ENCODE measurements at places on chromosomes 4 and X.

DNA sequence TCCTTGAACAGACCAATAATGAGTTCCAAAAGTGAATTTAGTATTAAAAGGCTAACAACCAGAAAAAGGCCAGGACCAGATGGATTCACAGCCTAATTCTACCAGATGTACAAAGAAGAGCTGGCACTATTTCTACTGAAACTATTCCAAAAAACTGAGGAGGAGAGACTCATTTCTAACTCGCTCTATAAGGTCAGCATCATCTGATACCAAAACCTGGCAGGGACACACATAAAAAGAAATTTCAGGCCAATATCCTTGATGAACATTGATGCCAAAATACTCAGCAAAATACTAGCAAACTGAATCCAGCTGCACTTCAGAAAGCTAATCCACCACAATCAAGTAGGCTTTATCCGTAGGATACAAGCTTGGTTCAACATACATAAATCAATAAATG lies 35.8 kb upstream of the USP46 start:
- DNase-seq = no peak

DNA sequence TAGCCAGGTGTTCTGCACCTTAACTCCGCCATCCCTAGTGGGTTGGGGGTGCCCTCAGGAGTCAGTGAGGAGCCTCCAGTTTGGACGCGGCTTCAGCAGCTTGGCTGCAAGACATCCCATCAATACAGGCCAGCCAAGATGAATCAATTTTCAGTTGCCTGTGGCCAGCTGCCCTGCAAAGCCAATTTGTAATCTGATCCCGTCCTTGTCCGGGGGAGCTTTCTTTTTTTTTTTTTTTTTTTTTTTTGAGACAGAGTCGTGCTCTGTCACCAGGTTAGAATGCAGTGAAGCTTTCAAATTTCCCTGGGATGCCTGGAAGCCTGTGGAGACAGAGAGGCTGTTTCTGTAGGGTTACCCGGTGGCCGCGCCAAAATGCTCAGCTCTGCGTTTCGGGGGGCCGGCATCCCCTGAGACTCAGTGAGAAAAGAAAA lies 192.5 kb downstream of the ASMT start:
- no peak for DNase-seq

DNA sequence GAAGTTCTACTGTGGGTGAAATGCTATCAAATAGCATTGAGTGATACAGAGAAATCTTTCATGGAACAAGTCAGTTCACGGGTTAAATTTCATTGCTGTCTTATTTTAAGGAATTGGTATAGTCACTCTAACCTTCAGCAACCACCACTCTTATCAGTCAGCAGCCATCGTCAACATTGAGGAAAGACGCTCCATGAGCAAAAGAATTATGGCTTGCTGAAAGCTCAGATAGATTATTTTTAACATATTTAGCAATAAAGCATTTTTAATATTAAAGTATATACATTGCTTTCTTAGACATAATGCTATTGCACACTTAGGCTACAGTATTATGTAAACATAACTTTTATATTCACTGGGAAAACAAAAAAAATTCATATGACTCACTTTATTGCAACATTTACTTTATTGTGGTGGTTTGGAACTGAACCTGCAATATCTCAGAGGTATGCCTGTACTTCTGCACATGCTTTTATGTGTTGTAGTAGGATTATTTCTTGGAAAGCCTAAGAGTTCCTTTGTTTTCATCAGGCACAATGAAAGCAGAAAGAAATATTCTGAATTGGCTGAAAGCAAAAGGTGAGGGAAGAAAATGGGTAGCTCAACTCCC lies 586.7 kb downstream of the GBA3 start:
- no peak for DNase-seq

DNA sequence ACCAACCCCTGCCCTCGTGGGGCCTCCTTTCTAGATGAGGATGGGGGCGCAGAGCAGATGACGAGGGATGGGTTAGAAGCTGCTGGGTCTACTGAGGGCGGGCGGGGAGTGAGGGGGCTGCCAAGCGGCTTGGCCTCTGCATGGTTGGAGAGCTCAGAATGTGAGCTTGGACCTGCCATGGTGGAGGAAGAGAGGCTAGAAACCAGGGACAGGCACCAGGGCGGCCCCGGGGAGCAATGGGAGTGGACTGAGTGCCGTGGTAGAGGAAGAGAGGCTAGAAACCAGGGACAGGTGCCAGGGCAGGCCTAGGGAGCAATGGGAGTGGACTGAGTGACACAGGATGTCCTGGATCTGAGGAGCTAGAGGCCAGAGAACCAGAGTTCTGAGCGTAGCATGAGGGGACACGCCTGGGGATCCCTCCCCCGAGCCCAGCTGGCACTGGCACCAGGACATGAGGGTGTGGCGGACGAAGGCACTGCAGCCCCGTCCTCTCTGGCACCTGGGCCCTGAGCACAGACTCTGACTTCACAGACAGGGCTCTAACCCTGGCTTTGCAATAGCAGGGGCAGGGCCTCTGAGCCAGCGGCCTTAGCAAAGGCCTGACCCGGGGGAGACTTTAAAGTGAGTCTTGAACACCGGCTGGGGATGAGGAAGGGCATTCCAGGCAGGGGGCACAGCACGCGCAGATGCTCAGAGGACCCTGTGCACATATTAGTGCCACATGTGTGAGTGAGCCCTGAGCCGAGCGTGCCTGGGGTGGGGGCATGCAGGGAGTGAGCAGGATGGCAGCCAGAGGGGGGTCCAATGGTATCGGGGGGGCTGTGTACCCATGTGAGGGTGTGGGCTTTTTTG lies 214.0 kb upstream of the PSAPL1 start:
- no peak for DNase-seq

DNA sequence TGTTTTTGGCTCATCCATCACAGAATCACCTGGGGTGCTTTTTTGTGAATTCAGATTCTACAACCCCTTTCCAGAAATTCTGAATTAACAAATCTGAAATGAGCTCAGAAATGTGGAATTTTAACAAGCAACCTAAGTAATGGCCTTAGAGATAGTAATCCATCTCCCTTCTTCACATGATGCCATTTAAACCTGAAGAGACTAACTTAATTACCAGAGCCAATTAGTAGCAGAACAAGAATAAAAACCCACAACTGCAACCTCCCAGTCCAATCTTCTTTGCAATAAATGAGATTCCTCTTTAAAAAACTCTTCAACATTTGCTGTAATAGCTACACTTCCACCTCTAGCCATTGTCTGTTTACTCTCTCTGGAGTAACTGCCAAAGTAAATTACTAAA lies 69.7 kb downstream of the ARAP2 start:
- no peak for DNase-seq

DNA sequence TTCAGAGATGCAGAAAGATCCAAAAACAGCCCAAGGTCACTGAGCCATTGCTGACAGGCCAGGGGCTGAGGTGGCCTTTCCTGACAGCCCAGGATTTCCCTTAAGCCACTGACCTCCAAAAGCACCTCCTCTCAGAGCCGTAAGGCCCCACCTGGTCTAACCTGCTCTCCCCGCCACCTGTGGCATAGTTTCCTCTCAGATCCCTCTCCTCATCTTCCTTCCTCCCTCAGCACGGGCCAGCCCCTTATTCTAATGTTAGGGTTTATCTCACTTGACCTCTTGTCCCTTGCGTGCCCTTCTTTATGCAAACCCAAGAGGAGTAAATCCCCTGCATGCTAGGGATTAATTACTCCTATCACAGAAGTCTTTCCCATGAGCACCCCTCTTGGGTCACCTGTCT lies 113.0 kb downstream of the RBM47 start:
- no peak for DNase-seq

Data from activated naive CD8-positive, alpha-beta T cell treated with anti-CD3 and anti-CD28 coated beads, Interleukin-2, amount 10 ng/mL, durations not matched to agents 7 days and 5 days (primary cell).